ENCODE measurements at places on chromosomes 16 and 17.

GRCh38 chr17:39653662-39654331 lies 11.4 kb upstream of the TCAP start:
- peak; percentile 50 for DNase-seq

DNA sequence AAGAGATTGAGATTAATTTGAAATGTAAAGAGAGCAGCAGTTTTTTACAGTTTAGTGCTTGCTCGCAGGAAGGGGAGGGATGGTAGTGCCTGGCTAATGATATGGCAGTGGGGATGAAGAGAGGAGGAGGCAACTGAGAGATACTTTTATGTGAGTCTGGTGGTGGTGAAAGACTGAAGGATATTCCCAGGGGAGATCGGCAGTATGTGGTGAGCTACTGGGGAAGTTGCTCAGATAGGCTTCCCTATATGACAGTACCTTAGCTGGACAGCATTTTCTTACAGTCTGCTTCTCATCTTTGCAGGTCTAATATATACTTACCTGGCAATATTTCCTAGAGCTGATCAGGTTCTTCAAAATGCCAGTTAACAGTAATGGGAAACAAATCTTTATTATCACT lies 8.6 kb downstream of the CEP95 start:
- no peak for DNase-seq

DNA sequence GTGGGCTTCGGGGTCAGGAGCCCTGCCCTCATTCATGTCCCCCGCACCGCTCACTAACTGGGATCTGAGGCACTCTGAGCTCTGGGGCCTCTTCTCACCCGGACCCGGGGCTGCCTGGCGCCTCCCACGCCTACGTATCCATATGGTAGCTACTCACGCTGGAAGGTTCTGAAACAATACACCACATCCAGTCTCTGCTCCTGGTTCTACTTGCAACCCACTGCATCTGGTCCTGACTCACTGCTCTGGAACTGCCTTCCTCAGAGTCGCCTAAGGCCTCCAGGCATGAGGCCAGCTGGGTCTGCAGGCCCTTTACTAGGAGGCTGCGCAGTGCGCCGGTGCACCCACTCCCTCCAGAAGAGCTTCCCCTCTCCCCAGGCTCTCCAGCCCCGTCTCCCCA lies 18.1 kb downstream of the USP36 start:
- no peak for DNase-seq

DNA sequence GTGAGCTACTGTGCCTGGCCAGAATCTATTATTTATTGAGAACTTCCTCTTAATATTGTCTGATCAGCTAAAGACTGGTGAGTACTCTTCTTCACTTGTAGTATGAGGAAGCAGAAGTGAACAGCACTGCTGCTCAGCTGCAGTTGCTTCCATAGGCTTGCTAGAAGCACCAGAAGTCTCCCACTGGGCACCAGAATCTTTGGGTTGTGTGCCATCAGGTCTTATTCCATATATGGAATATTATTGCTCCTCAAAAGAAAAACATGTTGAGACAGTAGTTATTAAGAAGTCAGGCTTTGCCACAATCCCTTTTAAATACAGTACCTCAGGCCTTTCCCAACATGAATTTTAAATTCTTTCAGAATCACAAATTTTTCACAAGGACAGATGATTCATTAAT lies 17.2 kb downstream of the SNTB2 start:
- no peak for DNase-seq

DNA sequence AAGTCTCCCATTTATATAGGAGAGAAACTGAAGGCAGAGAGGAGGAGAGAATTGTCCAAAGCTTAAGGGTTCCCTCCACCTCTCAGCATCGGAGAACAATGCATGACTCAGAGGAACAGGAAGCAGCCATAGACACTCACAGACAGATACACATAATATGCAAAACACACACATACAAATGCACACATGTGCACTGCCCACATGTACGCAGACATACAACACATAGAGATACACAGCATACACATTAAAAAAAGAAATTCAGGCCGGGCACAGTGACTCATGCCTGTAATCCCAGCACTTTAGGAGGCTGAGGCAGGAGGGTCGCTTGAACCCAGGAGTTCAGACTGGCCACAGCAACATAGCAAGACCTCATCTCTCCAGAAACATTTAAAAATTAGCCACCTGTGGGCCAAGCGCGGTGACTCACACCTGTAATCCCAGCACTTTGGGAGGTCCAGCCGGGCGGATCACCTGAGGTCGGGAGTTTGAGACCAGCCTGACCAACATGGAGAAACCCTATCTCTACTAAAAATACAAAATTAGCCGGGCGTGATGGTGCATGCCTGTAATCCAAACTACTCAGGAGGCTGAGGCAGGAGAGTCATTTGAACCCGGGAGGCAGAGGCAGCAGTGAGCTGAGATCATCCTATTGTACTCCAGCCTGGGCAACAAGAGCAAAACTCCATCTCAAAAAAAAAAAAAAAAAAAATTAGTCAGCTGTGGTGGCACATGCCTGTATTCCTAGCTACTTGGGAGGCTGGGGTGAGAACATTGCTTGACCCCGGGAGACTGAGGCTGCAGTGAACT lies 11.3 kb downstream of the ERAL1 start:
- DNase-seq: no peak

- peak; percentile 57 for DNase-seq
Observed at GRCh38 chr17:16512011-16512410, 20.0 kb upstream of the LRRC75A start.

GRCh38 chr17:49716668-49717364 lies 9.1 kb upstream of the SLC35B1 start:
- no peak for DNase-seq
